ENCODE measurements at places on chromosomes 4 and X.

DNA sequence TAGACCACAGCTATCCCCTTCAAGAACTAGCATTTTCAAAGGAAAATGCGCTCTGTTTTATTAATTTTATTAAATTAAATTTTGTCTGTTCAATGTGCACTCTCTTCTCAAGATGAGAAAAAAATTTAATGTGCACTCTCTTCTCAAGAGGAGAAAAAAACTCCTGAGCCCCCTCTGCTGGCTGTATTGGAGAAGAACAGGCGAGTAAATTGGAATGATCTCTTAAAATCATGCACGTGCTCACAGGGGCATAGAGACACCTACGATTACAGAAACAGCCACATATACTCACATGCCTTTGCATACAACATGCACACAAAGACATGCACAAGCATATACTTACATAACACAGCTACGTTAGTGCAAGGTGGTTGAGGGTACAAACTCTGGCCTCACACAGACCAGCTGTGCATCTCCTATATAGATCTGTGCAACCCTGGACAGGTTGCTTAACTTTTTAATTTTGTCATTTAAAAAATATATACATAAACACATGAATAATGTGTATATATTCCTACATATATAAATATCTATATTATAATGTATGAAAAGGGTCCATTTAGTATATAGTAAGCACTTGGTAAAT, 176.2 kb upstream of the CXorf66 start:
- DNase-seq, result no peak

- no peak for DNase-seq
These were observed 839 bp downstream of the STK26 start for GRCh38 chrX:132023896-132024386.

- no peak for DNase-seq
These were observed 2.7 kb downstream of the EPHA5 start for GRCh38 chr4:65667506-65668041.

DNA sequence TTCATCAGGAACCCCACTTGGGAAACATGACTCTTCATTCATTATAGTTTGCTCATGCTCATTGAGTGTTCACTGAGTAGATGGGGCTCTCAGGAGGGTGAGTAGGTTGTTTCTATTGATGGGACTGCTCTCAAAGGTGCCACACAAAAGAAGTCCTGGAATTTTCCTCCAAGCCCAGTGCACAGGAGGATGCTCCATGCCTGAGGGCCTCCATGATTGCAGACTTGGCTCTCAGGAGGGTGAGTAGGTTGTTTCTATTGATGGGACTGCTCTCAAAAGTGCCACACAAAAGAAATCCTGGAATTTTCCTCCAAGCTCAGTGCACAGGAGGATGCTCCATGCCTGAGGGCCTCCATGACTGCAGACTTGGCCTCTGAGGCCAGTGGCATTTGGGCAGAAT, 108.5 kb downstream of the ZNF674 start:
- DNase-seq, result no peak

GRCh38 chr4:20394512-20394911, 142.8 kb downstream of the SLIT2 start:
- DNase-seq, result no peak

DNA sequence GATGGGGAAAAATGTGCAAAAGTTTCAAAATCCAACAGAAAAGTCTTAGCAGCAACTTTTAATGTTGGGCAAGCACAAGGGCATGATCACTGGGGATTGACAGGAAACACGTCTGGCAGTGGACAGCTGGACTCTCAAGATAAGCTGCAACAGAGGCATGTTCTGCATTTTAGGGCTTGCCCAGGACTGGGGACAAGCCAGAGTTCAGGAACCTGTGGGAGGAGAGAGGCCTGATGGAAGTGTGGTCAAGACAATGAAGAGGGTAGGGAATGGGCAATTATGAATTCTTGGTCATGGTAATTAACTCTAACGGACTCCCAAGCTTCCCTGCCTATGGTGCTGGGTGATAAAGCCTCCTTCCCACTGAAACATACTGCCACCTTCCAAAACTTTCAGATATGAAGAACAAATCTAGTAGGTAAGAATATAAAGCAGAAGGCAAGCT, 48.4 kb downstream of the ANXA3 start:
- DNase-seq, result no peak

- no peak for DNase-seq
These were observed 307.2 kb downstream of the SLC7A11 start for GRCh38 chr4:137934911-137935310.

Data from posterior vena cava (tissue), 2 donors.